Suprapubic skin (tissue), 4 donors: ENCODE measurements at places on chromosomes 2 and 18. TPM values are rescaled to one million over a fixed set of nuclear protein-coding genes. Genes with fewer than 3 reads are reported as not detected.
A peak's percentile ranks its signal among the peaks of the same experiment; 100 is the strongest.

DNA sequence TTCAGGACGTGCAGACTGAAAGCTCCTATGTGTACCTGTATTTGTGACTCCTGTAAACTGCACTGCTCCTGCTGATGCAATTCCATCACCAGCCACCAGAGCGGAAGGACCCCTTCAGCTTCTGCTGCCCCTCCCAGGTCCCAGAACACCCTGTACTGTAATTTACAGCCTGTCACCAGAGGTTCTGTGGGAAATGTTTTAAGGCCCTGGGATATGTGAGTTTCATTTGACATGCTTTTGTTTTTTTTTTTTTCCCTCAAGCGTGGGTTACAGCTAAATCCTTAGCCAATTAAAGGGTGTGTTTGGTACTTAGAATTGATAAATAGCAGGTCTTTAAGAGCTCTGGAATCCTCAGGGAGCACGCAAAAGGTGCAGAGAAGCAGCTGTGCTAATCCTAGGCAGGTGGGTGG lies 79.4 kb downstream of the KCTD1 start:
- H3K27ac ChIP-seq, result no peak overlapping the region
- no peaks in the 10 kb centered on the region for H3K27me3 ChIP-seq
- H3K4me3 ChIP-seq, result no peak overlapping the region
- H3K4me1 ChIP-seq, result no peaks in the 10 kb centered on the region
- peaks cover 7% of the 10 kb centered on the region for H3K36me3 ChIP-seq

The FIGN gene
- 1.6 TPM for total RNA-seq

The ACTR3 gene
- 127 TPM for total RNA-seq

DNA sequence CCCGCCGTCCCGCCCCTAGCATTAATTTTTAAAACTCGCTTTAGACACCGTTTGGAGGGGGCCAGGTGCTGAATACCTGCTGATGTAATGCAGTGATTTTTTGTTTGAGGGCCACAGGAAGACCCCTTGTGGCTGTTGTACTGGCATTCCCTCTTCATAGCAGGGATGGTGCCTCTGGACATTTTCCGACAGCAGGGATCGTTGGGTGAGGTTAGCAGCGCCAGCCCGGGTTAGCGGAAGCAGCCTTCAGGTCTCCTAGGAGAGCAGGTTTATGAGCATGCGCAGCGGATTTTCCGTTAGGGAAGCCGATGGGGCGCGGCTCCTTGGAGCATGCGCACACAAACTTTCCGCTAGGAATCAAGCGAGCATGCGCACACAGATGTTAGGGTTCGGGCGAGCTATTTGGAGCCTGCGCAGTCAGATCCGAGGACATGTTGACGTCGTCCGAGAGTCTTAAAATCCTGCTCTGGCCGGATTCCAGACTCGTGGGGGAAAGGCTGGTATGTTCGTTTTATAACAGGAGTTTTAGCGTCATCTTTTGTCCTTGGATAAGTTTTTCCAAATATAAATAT lies 17.2 kb upstream of the C2orf74 start:
- H3K4me1 ChIP-seq, result peaks cover 16% of the 10 kb centered on the region
- no peaks in the 10 kb centered on the region for H3K27me3 ChIP-seq
- peak overlapping the region; percentile 78 for H3K27ac ChIP-seq
- peak; percentile 97 for DNase-seq
- peaks cover 13% of the 10 kb centered on the region for H3K36me3 ChIP-seq
- H3K4me3 ChIP-seq, result peak overlapping the region; percentile 48

DNA sequence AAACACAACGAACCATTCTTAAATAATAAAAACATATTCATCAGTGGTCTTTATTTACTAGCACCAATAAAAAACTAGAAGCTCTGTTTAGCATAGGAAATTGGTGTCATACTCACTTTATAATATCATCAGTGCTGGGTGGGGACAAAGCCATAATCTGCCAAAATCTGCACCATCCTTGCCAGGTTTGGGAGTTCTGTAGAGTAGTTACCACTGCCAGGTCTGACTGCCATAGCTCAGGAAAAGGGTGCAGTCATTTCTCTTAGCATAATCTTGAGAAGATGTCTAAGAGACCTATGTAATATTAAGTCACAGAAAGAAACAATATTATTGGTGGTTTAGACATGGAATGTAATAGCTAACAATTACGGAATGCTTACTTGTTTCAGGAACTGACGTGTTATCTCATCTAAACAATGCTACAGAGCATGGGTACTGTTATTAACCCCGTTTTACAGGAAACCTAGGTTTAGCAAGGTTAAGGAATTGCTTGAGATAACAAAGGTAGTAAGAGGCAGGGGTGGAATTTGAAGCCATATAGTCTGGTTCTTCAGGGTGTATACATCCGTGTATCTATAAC lies 1.6 kb upstream of the MARCHF7 start:
- no peak overlapping the region for H3K4me3 ChIP-seq
- H3K36me3 ChIP-seq, result peaks cover 3% of the 10 kb centered on the region
- no peak for DNase-seq
- H3K4me1 ChIP-seq, result peaks cover 37% of the 10 kb centered on the region

DNA sequence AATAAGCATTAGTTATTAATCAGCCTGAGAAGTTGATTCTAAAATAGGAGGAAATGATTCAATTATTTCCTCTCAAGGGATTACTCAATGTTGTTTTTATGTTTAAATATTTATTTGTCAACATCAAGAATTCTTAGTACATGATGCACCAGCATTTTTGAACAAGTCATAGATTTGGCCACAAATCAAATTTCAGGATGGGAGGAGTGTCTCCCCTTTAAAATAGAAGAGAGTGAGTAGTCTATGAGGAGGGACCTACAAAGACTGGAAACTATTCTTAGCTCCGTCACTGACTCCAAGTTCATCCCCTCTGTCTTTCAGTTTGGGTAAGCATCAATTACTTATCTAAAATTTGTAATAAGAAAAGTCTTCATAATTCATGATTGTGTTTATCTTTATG lies 18.6 kb upstream of the IL18R1 start:
- H3K27ac ChIP-seq, result no peak overlapping the region
- no peaks in the 10 kb centered on the region for H3K27me3 ChIP-seq
- H3K4me1 ChIP-seq, result peaks cover 12% of the 10 kb centered on the region
- DNase-seq, result no peak

DNA sequence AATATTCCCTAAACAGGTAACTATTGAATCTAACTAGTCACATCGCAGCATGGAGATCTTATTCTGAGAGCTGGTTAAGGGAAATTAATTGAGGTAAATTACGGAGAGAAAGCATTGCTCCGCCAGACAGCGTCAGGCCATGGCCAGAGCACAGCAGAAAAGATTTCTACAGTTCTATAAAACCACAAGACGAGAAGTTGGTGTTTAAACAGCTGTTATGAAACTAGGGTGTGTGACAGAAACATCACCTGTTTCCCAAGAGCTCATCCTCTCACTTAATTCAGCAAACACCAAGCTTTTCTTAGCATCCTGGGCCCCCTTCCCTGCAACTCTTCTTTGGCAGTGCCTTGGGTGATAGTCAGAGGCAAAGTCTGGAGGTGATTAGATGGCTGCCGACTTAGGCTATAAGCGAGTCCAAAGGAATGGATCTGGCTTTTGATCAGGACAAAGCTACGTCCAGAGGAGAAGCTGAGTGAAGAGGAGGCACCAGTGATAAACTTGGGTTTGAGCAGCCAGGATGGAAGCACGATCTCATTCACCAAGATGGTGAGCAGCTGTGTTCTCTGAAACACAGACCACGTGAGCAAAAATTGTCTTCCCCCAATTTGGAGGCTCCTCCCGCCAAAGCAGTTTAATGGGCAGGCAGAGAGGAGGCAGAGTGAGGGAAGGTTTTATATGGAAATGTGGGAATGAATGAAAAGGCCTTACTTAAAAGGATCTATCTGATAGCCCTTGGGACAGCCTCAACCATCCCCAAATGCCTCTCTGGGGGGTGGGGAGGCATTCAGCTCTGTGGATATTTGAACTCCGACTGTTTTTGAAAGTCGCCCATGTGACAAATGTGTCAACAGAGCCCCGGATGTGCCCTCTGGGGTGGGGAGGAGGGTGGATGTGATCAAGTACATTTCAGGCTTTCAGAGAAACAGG lies 57.8 kb downstream of the PKDCC start:
- no peak overlapping the region for H3K27ac ChIP-seq
- H3K4me3 ChIP-seq, result no peak overlapping the region
- H3K4me1 ChIP-seq, result peaks cover 28% of the 10 kb centered on the region
- no peak for DNase-seq
- no peaks in the 10 kb centered on the region for H3K27me3 ChIP-seq

DNA sequence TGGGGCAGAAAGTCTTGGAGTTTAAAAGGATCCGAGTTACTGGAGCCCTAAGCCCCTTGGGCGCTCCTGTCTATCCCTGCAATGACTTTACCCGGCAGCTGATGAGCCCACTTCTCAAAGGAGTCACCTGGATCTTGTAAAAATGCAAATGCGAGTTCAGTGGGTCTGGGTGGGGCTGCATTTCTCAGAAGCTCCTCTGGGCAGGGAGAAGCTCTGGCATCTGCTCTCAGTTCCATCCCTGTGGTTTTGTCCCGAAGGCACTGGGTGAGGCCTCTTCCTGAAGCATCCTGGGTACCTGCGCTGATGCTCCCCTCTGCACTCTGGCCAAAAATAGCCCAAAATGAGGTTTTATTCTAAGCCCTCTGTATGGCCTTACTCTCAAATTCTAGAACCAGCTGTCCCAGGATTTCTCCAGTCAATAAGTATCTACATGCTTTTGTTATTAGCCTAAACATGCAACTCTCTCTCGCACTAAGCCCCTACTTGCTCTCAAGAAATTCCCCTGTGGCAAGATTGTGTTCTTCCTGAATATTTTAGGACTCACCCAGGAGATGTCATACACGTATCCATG lies 167.8 kb upstream of the APCDD1 start:
- no peaks in the 10 kb centered on the region for H3K36me3 ChIP-seq
- no peaks in the 10 kb centered on the region for H3K27me3 ChIP-seq
- DNase-seq, result no peak
- peaks cover 23% of the 10 kb centered on the region for H3K4me1 ChIP-seq
- no peak overlapping the region for H3K4me3 ChIP-seq

The KHK gene
- total RNA-seq, result 2.8 TPM

DNA sequence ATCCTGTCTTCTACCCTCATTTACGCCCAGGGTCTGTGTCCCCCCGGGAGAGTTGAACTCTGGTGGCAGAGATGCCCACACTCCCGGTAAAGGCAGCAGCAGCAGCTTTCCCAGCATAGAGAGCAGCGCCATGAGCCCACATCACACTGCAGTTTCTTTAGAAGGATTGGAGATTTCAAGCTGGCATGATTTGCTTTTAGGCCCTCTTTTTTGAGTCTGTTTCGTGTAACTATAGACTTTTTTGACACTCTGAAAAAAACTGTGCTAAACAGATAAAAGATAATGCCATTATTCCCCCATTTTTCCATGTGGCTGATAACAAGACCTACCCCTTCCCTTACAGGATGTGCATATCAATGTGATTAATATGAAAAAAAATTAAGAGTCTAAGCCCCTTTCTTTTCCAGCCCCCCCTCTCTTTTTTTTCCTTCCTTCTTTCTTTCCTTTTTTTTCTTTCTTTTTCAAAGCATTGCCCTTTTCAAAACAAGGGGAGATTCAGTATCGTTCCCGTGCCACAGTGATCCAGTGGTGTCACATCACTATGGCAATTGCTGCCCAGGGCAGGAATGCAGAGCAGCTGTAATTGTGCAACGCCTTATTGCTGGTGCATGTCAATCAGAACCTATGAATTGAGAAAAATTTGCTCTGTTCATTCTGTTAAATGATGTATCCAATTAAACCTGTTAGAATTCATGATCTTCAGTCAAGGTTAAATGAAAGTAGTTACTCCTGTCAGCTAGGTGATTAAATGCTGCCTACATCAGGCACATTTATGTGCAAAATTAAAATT lies 104.5 kb downstream of the CDCA7 start:
- H3K4me3 ChIP-seq, result no peak overlapping the region
- H3K27me3 ChIP-seq, result no peaks in the 10 kb centered on the region
- no peak for DNase-seq
- H3K4me1 ChIP-seq, result no peaks in the 10 kb centered on the region

The KIAA2012 gene
- not detected for total RNA-seq

The ADAM17 gene
- 30.4 TPM for total RNA-seq

GRCh38 chr2:240568678-240569522 lies 616 bp downstream of the RNPEPL1 start:
- peak overlapping the region; percentile 57 for H3K27ac ChIP-seq
- H3K36me3 ChIP-seq, result peaks cover 25% of the 10 kb centered on the region
- no peaks in the 10 kb centered on the region for H3K27me3 ChIP-seq

GRCh38 chr2:203790134-203790852 lies 77.3 kb upstream of the CTLA4 start:
- no peak for DNase-seq
- no peaks in the 10 kb centered on the region for H3K36me3 ChIP-seq
- H3K27ac ChIP-seq, result no peak overlapping the region
- H3K27me3 ChIP-seq, result no peaks in the 10 kb centered on the region

The NPHP1 gene
- total RNA-seq, result 4.1 TPM

DNA sequence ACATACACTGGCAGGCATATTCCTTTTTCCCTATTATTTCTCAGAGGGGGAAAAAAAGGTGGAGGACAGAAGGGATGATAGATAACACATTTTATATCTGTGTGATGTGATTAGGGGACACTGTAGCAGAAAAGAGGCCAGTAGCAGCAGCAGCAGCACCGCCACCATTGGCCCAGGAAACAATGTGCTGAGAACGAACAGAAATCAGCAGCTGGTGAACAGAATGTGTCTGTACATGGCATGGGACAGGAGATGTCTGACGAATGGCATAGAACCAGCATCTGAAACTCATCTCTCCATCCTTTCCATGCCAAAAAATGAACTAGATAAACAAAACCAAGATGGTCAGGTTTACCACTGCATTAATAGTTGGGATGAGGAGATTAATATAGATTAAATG lies 936.1 kb upstream of the ACVR2A start:
- no peak overlapping the region for H3K4me3 ChIP-seq
- DNase-seq, result no peak
- no peaks in the 10 kb centered on the region for H3K4me1 ChIP-seq
- no peak overlapping the region for H3K27ac ChIP-seq
- H3K27me3 ChIP-seq, result no peaks in the 10 kb centered on the region

- H3K4me3 ChIP-seq, result no peak overlapping the region
- DNase-seq, result no peak
- H3K4me1 ChIP-seq, result peaks cover 32% of the 10 kb centered on the region
- no peaks in the 10 kb centered on the region for H3K36me3 ChIP-seq
- peak overlapping the region; percentile 90 for H3K27ac ChIP-seq
These were observed 25.8 kb upstream of the MAP3K20 start for GRCh38 chr2:173049831-173050230.

The TLX2 gene
- not detected for total RNA-seq

- H3K27me3 ChIP-seq, result no peaks in the 10 kb centered on the region
- H3K4me1 ChIP-seq, result no peaks in the 10 kb centered on the region
- no peak overlapping the region for H3K27ac ChIP-seq
- no peaks in the 10 kb centered on the region for H3K36me3 ChIP-seq
These were observed 171.3 kb downstream of the ARHGAP15 start for GRCh38 chr2:143300536-143300935.

The PLB1 gene
- 9.2 TPM for total RNA-seq

The EDAR gene
- total RNA-seq, result 4.3 TPM

GRCh38 chr2:38152035-38152434 lies 76.1 kb upstream of the CYP1B1 start:
- H3K36me3 ChIP-seq, result no peaks in the 10 kb centered on the region
- H3K27me3 ChIP-seq, result no peaks in the 10 kb centered on the region
- no peak overlapping the region for H3K27ac ChIP-seq
